ENCODE measurements at places on chromosomes 12 and 14.

GRCh38 chr14:89641495-89642175 is 224.6 kb upstream of the FOXN3 start:
- no peak for DNase-seq

DNA sequence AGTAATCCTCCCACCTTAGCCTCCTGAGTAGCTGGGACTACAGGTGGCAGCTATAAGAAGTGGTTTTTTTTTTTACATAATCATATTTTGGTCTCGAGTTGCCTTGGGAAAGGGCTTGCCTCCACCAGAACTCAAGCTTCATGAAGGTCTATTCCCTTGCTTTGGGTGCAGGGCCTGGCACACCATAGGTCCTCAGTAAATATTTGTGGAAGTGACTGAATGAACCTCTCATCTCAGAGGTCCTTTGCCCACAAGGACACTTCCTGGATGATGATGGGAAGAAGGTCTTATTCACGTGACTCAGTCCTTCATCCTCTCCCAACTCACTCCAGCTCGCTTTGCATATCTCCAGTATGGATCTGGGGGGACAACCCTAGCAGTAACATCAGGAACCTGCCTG is 114.0 kb upstream of the MED13L start:
- no peak for DNase-seq

DNA sequence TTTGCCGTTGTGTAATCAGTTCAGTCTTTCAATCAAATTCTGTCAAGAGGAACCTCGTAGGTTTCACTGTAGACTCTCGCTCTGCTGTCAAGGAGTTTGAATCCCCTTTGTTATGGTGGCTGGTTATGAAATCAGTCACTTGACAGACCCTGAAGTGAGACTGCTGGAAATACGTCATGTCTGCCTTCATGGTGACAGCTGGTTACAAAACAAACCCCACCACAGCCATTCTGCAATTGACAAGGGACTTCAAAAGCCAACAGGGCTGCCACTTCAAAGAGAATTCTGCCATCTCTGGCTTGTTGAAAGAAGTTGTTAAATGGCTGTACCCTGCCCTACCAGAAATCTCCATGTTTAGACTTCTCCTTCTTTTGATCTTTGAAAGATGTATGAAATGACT is 286.9 kb downstream of the ERC1 start:
- DNase-seq: peak; percentile 57

GRCh38 chr12:66247741-66248140 is 54.6 kb upstream of the HELB start:
- DNase-seq: no peak

DNA sequence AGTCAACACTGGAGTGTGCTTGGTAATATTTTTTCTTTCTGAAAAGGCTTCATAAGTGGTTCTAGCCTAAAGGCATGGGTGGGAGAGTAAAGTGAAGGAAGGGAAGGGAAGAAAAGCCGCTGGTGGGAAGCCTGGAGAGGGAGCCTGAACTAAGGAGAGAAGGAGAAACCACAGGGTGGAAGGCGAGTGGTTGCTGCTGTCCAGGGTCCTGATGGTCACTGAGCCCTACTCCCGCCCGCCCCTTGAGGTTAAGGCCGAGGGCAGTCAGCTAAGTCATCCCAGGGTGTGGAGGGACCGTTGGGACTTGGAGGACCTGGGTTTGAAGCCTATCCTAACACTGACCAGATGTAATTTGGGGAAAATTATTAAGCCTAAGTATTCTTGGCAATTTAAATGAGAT is 189.1 kb downstream of the PIWIL1 start:
- peak; percentile 74 for DNase-seq

GRCh38 chr14:30521899-30522736 is 36.8 kb upstream of the G2E3 start:
- peak; percentile 76 for DNase-seq

- DNase-seq: no peak
Observed at GRCh38 chr12:57693317-57693658, 644 bp upstream of the OS9 start.

- DNase-seq: no peak
Observed at GRCh38 chr12:57095440-57095839, 6.5 kb downstream of the NAB2 start.

GRCh38 chr14:51783765-51784164 is 76.6 kb upstream of the GNG2 start:
- no peak for DNase-seq

- peak; percentile 81 for DNase-seq
Observed at GRCh38 chr12:48003226-48004052, 837 bp downstream of the COL2A1 start.

- DNase-seq: no peak
Observed at GRCh38 chr12:96408993-96409392, 8.8 kb upstream of the CDK17 start.

- no peak for DNase-seq
Observed at GRCh38 chr14:52395728-52396127, 81.6 kb downstream of the PTGER2 start.

GRCh38 chr12:86838711-86839110 is 582.5 kb upstream of the MGAT4C start:
- DNase-seq: peak; percentile 21

DNA sequence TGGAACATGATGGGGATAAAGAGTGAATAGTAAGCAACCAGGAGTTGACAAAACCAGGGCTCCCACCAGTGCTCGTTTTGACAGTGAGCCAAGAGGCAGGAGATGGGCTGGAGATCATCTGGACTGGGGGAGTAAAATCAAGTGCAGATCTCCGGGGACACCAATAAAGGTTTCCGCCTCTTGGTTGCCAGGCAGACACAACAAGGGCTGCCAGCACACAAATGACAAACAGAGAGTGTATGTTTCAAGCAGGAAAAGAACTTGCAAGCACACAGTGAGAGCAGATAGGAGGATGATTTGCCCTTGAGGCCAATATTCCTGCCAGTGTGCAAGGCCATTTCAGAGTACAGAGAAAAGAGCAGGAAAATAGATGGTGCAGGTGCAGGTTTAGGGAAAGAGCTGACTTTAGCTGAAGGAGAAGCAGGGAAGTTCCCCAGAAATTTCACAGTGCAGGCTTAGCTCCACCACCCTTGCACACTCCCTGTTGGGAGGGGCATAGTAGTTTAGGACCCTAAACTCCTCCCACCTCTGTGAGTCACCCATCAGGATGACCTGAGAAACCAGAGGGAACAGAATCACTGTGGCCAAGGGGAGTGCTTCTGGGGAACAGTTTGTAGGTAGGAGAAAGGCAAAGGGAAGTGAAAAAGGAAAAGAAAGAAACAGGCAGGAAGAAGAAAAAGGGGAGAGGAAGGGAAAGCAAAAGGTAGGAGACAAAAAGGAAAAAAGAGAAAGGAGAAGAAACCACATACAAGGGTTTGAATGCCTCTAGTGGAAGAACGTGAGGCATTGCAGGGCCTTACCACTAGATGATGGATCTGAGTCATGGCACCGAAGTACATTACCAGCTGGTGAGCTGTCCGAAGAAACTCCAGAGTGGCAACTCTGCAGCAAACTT is 404.4 kb downstream of the SLC6A15 start:
- DNase-seq: peak; percentile 28

DNA sequence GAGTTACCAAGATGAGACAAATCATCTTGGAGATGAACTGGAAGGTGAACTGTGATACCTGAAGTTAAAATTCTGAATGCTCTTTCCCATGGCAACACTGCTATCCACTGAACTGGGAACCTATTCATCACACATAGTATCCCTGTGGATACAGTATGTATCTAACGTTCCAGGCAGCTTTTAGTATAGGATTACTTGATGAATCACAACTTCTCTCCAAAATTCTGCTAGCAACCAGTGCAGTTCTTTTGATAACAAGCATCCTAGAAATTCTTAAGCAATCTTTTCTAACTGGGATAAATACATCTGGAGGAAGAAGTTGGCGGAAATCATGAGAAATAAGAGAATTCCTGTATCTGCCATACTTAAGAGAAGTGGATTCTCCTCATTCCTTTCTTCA is 66.4 kb downstream of the PAWR start:
- DNase-seq: no peak

GRCh38 chr14:74974364-74975058 is 19.1 kb upstream of the PGF start:
- peak; percentile 53 for DNase-seq

GRCh38 chr12:5807514-5808219 is 137.4 kb downstream of the ANO2 start:
- DNase-seq: no peak

- DNase-seq: no peak
Observed at GRCh38 chr12:112988224-112988623, 9.9 kb downstream of the OAS2 start.

GRCh38 chr12:31390991-31391390 is 65.0 kb upstream of the SINHCAF start:
- DNase-seq: no peak

DNA sequence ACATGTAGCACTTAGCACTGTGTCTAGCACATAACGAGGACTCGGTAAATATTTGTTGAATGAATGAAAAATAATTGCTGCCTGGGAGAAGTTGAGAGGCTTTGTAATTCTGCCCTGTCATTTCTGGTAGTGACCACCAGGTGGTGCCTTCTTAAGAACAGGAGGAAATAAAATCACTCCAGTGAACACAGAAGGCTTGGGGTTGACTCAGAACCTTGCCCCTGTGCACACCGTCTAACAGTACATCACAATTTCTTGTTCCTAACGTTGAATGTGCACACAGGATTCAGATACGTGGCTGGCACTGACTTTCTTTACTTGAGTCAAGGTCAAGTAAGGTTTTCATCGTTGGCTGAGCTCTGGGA is 91.8 kb downstream of the RGS6 start:
- peak; percentile 63 for DNase-seq

DNA sequence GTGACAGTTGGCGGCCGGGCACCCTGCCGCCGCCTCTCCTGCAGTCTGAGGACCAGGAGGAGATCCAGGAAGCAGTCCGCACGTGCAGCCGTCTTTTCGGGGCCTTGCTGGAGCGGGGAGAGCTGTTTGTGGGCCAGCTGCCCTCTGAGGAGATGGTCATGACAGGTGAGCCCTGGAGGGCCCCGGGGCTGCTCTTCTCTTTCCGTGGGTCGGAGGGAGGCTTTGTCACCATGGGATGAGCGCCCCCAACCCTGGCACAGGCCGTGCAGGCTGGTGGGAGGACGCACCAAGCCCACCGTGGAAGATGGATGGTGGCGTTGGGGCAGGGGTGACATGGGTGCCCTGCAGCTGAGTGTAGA is 532 bp downstream of the NOC4L start:
- DNase-seq: no peak

DNA sequence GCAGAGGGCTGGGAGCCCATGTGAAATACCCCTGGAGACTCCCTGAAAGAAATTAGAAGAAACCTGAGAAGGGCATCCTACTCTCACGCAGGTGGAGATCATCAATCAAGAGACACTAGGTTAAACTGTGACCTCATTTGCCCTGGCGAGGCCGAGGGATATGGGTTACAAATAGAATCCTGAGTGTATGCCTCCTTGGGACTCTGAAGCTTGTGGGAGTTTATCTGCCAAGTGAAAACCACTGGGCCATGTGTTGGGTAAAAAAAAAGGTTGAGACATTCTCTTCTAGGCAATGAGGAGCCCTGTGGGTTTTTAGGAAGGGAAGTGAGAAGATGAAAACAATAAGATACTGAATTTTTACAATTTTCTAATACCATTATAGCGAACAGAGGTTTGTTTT is 160.7 kb upstream of the ARID2 start:
- DNase-seq: no peak

DNA sequence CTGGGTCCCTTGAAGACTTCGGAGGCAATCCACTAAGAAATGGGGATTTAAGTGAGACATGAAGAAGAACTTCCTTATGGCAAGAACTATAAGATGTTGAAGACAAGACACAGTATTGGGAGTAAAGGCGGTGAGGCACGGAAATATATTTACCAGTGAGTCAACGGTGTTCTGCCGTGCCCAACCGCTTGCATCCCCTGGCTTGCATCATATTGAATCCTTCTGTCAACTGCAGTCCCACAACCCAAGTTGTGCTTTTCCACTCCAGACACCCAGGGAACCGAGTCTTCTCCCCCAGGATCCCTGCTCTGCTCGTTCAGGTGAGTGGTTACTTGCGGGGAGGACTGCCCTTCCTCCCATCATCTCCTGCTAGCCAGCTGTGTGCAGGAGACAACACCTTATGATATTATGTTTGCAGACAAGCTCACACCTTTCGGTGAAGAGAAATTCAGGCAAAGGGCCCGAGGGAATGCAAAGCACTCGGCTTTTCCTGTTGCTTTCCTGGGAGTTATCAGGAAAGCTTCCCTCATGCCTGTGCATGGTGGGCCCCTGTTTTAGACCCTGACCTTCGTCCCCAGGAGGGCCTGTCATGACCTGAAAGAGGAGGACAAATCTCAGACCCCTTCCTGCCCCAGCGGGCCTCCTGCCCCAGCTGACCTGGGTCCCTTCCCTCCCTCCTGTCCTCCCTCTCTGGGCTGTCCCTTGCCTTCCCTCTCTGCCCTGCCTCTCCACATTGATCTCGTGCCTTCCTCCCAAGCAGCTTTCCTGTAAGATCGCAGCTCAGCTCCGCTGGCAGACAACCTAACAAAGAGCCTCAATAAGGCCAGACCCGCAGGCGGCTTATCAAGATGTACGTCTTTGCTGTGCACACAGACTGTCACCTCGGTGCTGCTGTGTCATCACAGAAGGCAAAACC is 4.3 kb upstream of the LRTM2 start:
- DNase-seq: no peak

GRCh38 chr14:90894241-90894640 is 78.0 kb upstream of the TTC7B start:
- DNase-seq: no peak

DNA sequence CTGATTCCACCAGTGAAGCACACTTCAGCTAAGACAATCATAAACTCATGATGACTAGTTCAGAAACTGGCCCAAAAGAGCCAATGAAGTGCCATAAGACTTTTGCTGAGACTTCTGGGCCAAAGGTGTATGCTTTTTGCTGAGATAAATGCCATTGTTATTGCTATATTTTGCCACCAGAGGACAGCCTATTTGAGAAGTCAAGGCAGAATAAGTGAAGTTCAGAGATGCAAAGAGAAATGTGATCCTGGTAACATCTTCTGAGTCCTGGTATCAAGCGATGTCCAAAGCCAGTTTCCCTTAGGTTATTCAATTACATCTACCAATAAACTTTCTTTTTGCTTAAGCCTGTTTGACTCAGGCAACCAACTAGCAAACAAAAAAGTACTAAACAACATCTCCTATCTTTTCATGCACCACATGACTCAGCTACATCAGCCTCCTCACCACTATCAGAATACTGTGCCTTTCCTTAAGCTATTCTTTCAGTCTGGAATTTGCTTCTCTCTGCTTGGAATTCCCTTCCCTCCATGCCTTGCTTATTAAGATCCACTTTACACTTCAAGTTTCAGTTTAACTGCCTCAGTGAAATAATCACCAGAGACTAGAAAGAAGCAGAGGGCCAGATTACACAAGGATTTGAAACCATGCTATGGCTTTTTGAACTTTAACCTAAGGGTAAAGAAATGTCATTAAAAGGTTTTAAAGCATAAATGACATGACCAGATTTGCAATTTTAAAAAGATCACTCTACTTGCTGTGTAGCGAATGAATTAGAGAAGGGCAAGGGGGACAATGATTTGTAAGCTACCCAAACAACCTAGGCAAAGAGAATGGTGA is 14.0 kb downstream of the CRY1 start:
- no peak for DNase-seq

- DNase-seq: no peak
Observed at GRCh38 chr12:90244232-90244631, 535.6 kb upstream of the ATP2B1 start.

GRCh38 chr12:59151243-59151642 is 230.9 kb upstream of the LRIG3 start:
- DNase-seq: no peak
